Breast epithelium (tissue), 4 donors: ENCODE measurements at places on chromosomes 11 and 22.

DNA sequence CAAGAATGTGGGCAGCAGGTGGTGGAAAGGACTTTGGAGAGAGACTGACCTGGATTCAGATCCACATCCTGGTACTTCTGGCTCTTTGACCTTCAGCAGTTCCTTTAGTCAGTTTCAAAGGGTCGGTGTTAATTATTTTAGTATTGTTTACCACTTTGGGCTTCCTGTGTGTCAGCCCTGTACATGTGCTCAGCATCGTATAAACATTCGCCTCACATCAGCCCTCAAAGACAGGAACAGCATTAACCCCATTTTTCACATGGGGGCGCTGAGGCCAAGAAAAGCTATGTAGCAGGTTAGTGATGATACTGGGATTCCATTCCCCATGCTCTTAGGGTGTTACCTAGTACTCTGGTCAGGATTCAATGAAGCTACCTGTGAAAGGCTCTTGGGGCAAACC is 72.1 kb upstream of the YWHAH start:
- DNase-seq = no peak

DNA sequence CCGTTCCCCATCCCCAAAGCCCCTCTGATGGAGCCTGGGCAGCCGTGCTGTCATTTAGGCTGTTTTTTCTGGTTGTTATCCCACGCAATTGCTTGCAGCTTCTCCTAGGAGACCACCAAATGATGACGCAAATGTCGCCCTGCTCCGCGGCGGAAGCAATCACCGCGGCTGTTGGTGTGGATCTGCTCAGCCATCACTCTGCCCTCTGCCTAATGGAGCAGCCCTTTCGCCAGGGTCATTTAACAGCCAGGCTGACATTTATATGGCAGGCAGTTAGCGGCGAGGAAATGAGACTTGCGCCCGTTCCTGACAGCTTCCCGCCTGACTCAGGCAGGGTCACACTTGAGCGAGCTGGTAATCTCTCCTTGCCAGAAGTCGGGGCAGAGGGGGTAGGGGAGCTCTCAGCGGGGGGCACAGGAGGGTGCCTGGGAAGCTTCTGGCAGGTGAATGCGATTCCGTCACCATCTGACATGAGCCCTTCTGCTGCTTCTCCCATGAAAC is 97.9 kb upstream of the RTL6 start:
- no peak for DNase-seq

GRCh38 chr22:32720924-32721323 is 80.6 kb upstream of the TIMP3 start:
- no peak for DNase-seq

GRCh38 chr22:27748349-27748748 is 53.2 kb downstream of the MN1 start:
- no peak for DNase-seq

DNA sequence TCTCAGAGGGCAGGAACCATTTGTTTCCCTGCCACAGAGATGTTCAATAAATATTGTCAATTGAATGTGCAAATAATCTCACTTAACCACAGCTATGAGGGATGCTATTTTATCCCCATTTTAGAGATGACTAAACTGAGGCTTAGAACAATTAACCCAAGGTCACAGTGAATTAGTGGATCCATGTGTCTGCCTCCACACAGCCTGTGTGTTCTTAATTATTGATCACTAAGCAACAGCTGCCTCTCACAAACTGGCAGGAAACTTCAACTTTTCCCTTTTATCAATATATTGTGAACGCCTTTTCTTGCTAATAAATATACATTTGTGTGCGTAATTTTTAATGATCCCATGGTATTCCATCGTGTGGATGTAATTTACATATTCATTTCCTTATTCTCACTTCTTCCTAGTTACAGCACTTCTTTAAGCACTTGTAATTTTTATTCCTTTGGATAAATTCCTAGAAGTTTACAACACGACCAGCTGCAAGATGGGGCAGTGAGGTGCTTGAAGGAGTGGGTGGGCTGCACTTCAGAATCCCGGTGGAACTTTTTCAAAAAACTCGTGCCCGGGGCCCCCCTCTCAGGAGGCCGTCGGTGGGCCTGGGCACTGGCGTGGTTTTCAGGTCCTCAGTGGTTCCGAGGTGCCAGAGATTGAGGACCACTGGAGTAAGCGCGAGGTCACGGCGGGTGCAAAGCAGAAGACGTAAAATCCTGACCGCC is 915 bp upstream of the SREBF2 start:
- no peak for DNase-seq

DNA sequence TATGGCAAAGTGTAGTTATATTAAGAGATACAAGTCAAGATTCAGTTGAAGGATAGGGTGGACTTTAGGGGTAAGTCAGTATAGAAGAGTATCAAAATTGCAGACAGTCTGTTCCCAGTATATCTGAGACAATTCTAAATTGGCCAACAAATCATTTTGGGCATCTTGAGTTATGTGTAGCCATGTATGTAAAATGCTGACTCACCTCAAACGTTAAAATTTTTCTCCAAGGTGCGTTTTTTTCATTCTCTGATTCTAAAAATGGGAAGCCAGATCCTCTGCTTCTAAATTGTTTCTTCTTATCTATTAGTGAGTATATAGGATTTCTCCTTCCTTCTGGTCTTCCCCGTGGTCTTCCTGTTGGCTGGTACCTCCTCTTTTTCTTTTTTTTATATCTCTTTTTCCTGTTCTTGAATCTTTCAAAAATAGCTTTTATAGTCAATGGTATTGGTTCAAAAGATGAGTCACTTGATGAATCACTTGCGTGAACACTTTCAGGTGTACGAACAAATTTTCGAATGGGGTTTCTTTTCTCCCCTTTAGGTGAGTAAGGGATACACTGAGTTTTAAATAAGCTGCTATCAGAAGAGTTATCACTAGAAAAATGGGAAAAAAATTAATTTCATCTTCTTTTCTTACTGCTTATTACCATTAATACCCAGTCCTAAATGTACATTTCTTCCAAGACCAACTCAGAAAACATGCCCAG is 3.2 kb downstream of the TAF1D start:
- DNase-seq = no peak

DNA sequence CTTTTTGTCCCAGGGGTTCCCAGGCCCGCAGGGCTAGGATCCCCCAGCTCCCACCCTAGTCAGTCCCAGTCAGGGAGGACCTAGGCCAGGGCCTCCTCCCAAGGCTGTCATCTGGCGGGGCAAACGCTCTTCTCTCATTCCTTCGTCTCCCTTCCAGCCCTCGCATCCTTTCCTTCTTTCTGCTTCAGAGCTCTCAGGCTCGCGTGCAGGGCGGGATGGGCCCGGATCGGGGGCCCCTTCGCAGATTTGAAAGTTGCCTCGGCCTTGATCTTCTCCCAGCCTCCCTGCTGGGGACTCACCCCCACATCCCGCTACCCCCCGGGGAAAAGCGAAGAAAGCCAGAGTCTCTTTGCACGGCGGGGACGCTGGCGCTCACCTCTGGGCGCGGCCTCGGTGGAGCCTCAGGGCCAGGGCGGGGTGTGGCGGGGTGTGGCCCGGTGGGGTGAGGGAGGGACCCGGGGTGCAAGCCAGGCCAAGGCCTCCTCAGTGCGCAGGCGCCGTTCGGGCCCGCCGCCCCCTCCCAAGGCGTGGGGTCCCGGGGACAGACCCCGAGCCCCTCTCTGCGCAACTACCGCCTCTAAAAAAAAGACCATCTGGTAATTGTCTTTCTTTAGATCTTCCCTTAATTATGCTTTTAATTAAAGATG is 14.8 kb upstream of the PAX6 start:
- no peak for DNase-seq

GRCh38 chr11:62925308-62925707 is 4.1 kb upstream of the CHRM1 start:
- no peak for DNase-seq

DNA sequence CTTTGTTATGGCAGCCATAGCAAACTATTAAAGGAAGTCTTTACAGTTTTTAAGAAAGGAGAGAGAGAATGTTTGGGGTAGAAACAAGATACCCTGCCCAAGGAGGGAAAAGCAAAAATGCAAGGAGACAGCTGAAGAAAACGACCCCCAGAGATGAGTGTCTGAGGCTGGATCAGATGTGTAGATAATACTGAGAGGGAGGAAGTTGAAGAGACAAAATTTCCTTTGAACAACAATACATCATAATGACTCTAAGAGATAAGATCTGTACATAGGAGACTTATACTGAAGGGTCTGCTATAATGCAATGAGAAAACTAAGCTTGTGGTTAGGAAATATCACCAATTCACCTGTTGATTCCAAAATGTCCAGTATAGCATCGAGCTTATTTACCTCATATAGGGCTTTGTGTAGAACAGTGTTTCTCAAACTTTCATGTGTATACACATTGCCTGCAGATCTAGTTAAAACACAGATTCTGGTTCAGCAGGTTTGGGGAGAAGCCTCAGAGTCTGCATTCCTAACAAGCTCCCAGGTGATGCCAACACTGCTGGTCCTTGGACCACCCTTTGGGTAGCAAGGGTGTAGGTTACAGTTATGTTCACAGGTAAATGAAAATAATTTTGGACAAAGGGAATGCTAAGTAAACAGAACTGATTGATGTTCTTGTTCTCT is 5.8 kb upstream of the CEP295 start:
- no peak for DNase-seq

DNA sequence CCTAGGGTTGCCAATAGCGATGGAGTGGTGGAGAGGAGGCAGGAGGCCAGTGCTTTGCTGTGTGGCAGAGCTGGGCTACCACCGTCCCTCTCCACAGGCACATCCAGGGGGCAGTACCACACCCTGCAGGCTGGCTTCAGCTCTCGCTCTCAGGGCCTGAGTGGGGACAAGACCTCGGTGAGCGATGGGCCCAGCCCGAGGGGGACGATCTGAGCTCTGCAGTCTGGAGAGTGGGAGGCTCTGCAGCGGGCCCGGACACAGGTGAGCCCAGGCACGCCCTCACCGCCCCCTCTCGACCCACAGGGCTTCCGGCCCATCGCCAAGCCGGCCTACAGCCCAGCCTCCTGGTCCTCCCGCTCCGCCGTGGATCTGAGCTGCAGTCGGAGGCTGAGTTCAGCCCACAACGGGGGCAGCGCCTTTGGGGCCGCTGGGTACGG is 2.5 kb downstream of the PKP3 start:
- DNase-seq = no peak

GRCh38 chr11:72230764-72231365 is 6.3 kb downstream of the INPPL1 start:
- DNase-seq = no peak

DNA sequence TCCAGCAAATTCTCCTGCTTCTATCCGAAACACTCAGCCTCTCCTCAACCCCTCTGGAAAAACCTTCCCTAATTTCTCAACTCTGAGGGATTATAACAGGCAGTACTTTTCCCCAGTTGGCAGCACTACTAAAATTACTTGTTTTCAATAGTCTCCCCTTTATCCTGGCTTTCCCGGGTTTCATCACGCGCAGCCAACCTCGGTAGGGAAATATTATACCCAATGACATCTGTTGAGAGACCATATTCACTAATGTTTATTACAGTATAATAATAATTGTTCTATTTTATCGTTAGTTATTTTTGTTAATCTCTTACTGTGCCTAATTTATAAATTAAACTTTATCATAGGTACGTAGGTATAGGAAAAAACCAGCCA is 330 bp upstream of the POLD3 start:
- no peak for DNase-seq

DNA sequence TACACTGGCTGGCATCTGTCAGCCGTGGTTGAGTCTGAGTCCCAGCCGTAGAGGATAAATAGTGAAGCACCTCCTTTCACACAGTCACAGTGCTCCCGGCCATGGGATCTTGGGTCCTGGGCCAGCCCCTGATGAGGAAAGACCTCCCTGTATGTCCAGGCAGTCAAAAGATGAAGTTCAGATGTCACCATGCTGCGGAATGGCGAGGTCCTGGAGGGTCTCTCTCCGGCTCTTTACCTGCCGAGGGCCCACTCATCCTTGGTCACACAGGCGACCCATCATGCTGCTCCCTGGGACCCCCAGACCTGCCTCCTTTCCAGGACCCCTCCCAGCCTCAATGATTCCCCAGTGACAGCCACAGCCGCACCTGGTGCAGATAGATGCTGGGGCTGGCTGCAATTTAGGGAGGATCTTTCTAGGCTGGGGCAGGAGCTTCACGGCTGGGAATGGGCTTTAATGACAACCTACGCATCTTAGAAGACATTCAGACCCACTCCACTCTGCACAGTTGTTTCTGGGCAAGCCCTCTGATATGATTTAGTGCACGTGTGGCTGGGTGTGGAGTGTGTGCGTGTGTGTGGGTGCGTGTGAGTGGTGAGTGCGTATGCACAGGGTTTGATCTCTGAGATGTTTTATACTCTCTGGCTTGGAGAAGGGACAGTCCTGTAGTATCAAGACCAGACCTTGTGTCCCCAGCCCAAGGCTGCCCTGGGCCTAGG is 79.7 kb downstream of the FBLN1 start:
- DNase-seq = no peak

DNA sequence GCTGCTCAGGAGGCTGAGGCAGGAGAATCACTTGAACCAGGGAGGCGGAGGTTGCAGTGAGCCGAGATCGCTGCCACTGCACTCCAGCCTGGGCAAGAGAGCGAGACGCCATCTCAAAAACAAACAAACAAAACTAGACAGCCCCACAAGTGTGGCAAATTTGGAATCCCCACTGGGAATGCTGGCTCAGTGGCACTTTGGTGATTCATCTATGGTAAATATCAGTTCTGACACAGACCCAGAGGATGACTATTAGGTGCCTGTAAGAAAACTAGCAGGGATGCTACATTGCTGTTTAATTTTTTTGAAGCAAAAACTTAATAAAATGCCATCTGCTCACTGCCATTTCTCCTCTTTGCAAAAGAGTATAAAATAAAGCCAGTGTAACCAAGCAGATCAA is 107.9 kb downstream of the NAT10 start:
- DNase-seq = no peak

DNA sequence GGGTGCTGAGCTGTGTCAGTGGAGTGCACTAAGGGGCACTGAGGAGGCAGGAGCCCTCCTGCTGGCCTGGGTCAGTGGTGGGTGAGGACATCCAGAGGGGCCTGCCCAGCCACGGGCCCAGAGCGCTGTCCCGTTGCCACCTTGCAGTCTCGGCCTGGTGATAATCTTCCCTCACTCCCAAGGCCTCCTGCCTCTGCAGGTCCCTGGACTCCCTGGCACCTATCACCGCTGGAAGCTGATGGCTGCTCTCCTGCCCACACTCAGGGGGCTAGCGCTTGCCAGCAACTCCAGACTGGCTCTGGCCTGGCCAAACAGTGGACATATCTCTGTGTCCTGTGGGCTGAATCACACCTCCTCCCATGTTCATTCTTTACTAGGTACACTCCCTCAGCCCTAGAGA is 86.5 kb upstream of the PITPNB start:
- no peak for DNase-seq

GRCh38 chr11:110251836-110252235 is 44.6 kb downstream of the RDX start:
- DNase-seq = no peak

- no peak for DNase-seq
Measured at GRCh38 chr11:116114198-116114651, 610.0 kb upstream of the CADM1 start.

GRCh38 chr11:64745189-64745520 is 1.2 kb upstream of the RASGRP2 start:
- DNase-seq = no peak

DNA sequence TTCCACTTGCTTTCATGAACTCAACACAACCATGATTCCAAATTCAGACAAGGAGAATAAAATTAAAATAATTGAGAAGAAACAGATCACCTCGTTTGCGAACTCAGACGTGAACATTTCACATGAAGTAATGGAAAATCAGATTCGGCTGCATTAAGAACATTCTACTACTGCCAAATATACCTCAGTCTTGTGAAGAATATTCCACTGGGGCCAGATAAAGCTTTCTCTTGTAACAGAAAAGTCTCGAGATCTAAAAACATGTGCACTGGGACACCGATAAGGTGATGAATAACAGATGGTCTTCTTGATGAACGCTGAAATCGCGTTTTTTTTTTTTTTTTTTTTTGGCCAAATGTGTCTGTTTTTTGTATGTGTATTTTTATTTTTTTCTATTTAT is 761.1 kb downstream of the BRD1 start:
- DNase-seq = no peak
